ENCODE measurements at places on chromosomes 13 and 19.

DNA sequence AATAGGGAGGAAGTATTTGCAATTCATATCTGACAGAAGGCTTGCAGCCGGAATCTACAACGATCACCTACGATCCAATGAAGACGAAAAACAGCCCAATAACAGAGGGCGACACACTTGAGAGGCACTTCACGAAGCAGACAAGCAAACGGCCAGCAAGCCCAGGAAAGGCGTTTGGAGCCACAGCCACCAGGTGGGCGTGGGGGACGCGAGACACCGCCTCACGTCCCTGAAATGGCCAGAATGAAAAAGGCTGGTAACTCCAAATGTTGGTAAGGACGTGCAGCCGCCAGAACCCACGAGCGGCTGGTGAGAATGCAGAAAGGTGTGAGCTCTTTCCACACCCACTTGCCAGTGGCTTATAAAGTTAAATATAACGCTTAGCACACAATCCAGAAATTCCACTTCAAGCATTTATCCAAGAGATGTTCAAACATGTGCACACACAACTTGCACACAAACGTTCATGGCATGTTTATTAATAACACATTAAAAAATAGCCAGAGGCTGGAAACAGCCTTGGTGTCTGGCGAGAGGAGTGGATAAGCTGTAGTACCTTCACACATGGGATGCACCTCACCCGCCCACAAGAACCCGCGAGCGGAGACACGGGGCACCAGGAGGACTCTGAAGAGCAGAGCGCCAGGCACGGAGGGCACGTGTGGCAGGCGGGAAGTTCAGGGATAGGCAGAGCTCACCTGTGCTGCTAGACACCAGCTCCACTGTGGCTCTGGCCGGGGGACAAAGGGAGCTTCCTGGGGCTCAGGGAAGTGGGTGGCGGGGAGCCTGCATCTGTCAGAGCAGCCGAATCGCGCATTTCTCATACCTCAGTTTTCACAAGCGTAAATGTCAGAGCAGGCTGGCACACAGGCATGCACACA is 89.3 kb downstream of the SPACA7 start:
- no peak for DNase-seq

DNA sequence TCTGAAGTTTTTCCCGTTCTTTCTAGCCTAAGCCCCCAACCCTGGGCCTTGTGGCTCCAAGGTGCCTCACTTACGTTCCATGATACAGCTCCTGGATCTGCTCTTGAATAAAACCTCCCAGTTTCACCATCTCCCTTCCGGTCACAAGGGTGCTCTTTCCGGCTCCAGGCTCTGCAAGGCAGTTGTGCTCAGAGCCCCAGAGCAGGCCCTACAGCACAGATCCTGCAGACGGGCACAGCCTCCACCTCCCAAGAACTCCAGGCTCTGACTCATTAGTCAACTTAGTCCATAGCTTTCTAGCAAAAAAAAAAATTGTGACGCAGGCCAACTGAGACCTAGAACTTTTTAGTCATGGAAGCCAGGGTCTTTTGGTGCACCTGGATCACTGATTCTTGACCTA is 33.9 kb upstream of the SLC7A10 start:
- no peak for DNase-seq

GRCh38 chr19:43338530-43338929 is 15.0 kb upstream of the CD177 start:
- DNase-seq, result no peak

DNA sequence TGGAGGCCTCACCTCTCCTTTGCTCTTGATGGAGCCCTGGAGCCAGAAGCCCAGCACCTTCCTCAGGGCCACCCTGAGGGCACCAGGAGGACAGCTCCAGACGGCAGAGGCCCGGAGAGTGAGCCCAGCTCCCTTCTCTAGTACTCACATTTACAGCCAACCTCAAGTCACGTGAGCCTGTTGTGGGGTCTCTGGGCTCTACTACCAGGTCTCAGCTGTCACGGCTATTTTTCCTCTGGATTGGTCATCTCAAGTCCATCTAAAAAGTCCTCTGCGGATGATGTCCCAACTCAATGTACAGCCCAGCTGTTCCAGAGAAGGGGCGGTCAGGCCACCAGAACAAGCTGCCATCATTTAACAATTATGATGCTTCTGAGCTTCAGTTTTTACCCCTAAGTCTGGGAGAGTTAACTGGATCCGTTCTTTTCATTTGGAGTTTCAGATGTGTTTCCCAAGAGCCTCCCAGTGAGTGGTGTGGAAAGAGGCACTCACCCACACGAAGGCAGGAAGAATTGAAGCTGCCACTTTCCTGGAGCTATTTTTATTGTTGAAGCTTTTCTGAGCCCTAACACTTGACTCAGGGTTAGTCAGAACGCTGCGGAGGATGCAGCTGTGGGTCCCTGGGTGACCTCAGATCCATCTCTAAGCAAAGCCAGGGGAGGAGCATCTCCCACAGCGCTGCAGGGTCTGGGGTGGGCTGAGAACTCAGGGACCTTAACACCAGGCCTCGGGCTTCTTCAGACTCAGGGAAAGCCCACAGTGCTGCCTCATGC is 143.5 kb upstream of the UBL3 start:
- DNase-seq, result no peak

Data from activated T-cell treated with anti-CD3 and anti-CD28 coated beads, Interleukin-2, amount 50 U/mL, for 72 hours (primary cell).